ENCODE measurements at places on chromosomes 6 and 20. TPM values are rescaled to one million over a fixed set of nuclear protein-coding genes. Genes with fewer than 3 reads are reported as not detected.

DNA sequence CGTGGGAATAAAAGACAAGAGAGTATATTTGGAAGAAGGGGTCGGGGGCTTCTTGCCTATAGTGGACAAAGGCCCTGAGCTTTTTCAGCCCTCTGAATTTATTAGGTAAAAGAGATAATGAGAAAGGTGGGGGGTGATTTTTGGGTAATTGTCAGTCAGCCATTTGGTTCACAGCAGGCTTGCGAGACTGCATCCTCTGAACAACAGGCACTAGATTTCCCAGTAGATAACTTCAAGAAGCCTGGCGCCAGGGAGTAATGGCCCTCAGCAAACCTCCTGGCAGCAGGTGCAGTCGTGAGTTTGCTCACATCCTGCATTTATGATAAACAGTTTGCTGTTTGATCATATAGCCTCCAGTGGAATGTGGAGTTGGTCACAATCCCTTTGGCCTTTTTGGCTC is 609.0 kb downstream of the DHX35 start:
- no peak for DNase-seq
- no peak overlapping the region for H3K4me3 ChIP-seq
- no peaks in the 10 kb centered on the region for H3K36me3 ChIP-seq
- no peaks in the 10 kb centered on the region for H3K27me3 ChIP-seq
- no peak overlapping the region for H3K27ac ChIP-seq

TMEM244 gene
- polyA plus RNA-seq = not detected

- H3K27ac ChIP-seq = no peak overlapping the region
- H3K27me3 ChIP-seq = no peaks in the 10 kb centered on the region
- no peaks in the 10 kb centered on the region for H3K36me3 ChIP-seq
- no peak for DNase-seq
- no peak overlapping the region for H3K4me3 ChIP-seq
- H3K4me1 ChIP-seq = no peaks in the 10 kb centered on the region
Measured at GRCh38 chr6:120872262-120872578, 462.1 kb downstream of the TBC1D32 start.

DNA sequence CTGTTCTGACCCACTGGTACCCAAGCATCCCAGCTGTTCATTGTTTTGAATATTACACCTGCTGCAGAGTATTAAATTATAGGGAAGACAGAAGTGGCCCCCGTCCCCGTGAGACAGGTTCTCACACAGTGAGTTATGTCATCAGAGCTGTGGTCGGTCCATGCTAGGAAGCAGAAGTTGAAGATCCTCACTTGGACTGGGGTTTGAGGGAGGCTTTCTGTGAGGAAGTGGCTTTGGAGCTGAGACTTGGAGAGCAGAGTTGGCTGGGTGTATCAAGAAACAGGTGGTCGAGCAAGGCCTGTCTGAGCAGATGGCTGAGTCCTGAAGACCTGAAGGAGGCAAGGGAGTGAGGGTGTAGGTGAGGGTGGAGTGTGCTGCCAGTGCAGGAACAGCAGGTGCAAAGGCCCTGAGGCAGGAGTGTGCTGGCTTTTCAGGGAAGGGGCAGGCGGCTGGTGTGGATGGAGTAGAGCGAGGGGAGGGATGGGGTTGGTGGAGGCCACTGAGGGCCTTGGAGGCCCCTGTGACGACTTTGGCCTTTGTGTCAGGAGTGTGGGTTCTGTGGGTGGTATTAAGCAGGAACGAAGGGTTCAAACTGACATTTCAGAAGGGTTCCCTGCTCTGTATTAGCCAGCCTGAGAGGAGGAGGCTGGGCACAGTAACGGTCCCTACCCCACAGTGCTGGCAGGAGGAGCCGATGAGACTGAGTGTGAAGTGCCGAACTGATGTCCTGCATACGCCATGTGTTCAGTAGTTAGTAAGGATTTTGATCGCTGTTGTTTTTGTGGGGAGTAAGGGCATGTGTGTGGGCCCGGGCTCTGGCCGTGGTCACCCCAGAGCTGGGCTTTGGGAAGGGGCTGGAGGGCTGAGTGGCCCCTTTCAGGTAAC is 11.8 kb downstream of the SRC start:
- no peaks in the 10 kb centered on the region for H3K4me1 ChIP-seq
- no peaks in the 10 kb centered on the region for H3K27me3 ChIP-seq
- H3K4me3 ChIP-seq = no peak overlapping the region
- DNase-seq = no peak

- no peaks in the 10 kb centered on the region for H3K4me1 ChIP-seq
- no peaks in the 10 kb centered on the region for H3K27me3 ChIP-seq
- no peak overlapping the region for H3K27ac ChIP-seq
- no peak overlapping the region for H3K4me3 ChIP-seq
- H3K36me3 ChIP-seq = no peaks in the 10 kb centered on the region
Measured at GRCh38 chr6:31285486-31285885, 13.6 kb upstream of the HLA-C start.

- no peak overlapping the region for H3K4me3 ChIP-seq
- no peak for DNase-seq
- no peak overlapping the region for H3K27ac ChIP-seq
- H3K4me1 ChIP-seq = no peaks in the 10 kb centered on the region
Measured at GRCh38 chr6:39714802-39715201, 10.4 kb downstream of the KIF6 start.

MYB gene
- 0.10 TPM for polyA plus RNA-seq

DNA sequence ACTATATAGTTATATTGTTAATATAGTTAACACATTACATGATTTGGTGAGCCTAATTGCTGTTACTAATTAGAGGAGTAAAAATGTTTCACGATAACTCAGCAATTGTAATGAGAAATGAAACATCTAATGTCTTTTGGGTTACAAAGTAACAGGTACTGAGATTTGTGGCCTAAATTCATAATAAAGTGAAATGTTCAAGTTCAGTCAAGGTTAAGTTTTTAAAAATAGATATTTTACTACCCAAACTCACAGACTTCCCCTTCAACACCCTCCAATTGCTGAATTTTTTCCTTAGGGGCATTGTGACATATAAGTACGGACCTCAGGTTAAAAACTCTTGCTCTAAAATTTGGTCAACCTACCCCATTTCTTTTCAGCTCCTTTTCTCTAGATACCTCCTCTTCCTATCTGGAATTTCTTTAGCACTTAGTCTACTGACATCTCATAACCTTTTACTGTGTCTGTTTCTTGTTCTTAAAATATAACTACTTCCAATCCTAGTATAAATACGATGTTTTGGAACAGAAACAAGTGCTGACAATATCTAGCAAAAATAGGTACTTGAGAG is 112.3 kb upstream of the PRSS16 start:
- peaks cover 36% of the 10 kb centered on the region for H3K4me1 ChIP-seq
- H3K27me3 ChIP-seq = no peaks in the 10 kb centered on the region
- no peaks in the 10 kb centered on the region for H3K36me3 ChIP-seq
- DNase-seq = no peak

Measured in endothelial cell of umbilical vein (primary cell).